ENCODE measurements at places on chromosomes 5 and 9. TPM values are rescaled to one million over a fixed set of nuclear protein-coding genes. Genes with fewer than 3 reads are reported as not detected.

FGD3 gene
- not detected for total RNA-seq

GABRB2 gene
- total RNA-seq: under 0.01 TPM

LIFR gene
- total RNA-seq: 34.1 TPM

PARP8 gene
- total RNA-seq: 39.5 TPM

NUTM2G gene
- not detected for total RNA-seq

SAP30L gene
- 22.6 TPM for total RNA-seq

CTXN3 gene
- total RNA-seq: not detected

TPM2 gene
- total RNA-seq: 870 TPM

SLC2A6 gene
- total RNA-seq: 21.1 TPM

GRM6 gene
- total RNA-seq: not detected

UBE2QL1 gene
- not detected for total RNA-seq

TAF11L2 gene
- total RNA-seq: not detected

MCTP1 gene
- 3.7 TPM for total RNA-seq

NDUFAF2 gene
- 30.2 TPM for total RNA-seq

SPINK6 gene
- not detected for total RNA-seq

KIF3A gene
- total RNA-seq: 11.6 TPM

ZBTB6 gene
- total RNA-seq: 15.2 TPM

SLC46A2 gene
- not detected for total RNA-seq

SHLD3 gene
- 3.6 TPM for total RNA-seq

CD14 gene
- total RNA-seq: 3.3 TPM

KIF20A gene
- total RNA-seq: 86.5 TPM

INPP5E gene
- total RNA-seq: 4.8 TPM

ZNF879 gene
- total RNA-seq: 5.6 TPM

NFIB gene
- 28.9 TPM for total RNA-seq
